ENCODE measurements at places on chromosomes 7 and 10.

- peak; percentile 91 for DNase-seq
These were observed at the start of gene IGF2BP3 for GRCh38 chr7:23470330-23471105. IGF2BP3 (minus strand) TSS chr7:23470491; CDS start chr7:23470110, 381 bp downstream.

DNA sequence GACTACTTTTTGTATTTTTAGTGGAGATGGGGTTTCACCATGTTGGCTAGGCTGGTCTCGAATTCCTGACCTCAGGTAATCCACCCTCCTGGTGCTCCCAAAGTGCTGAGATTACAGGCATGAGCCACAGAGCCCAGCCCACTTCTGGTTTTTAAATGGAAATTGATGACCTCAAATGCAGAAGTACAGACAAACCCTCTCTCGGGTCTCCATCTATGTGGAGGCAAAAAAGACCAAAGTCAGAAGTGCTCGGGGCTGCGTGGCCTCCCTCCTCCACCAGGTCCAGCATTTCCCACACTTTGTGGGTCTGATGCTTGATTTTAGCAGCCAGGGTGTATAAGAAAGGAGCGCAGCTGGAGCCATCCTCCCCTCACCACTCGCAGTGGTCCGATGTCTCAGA, 187.3 kb upstream of the AUTS2 start:
- no peak for DNase-seq

DNA sequence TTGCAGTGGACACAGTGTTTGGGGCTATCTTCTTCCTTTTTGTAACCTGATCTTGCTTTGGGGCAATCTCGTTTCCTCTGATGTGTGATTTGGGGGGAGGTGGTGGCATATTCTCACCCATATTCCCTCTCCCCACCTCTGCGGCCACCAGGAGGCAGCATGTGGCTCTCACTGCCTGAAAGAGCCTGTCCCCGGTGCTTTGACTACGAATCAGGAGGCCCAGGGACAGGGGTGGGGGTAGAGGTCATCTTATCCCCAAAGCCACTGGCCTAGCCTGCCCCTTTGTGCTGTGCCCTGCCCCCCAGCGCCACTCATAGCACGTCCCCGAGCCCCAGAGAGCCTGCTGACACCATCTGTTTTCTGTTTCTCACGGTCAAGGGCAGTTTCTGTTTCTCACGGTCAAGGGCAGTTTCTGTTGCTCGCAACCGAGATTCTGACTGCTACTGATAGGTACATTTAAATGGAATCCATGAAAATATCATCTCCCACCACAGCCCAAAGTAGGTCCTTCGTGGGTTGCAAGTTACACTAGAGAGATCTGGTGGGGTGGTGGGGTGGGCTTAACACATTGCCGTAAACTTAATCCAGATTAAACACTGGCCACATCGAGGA, 28.2 kb downstream of the PHYH start:
- DNase-seq = peak; percentile 77

DNA sequence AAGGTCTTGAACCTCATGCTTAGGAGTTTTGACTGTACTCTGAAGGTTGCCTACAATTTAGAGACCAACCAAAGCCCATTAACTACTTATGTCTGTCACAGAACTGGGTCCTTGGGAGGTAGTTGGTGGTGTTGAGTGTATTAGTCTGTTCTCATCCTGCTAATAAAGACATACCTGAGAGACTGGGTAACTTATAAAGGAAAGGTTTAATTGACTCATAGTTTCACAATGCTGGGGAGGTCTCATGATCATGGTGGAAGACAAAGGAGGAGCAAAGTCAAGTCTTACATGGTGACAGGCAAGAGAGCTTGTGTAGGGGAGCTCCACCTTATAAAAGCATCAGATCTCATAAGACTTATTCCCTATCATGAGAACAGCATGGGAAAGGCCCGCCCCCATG, 319.6 kb upstream of the ZMIZ1 start:
- no peak for DNase-seq

DNA sequence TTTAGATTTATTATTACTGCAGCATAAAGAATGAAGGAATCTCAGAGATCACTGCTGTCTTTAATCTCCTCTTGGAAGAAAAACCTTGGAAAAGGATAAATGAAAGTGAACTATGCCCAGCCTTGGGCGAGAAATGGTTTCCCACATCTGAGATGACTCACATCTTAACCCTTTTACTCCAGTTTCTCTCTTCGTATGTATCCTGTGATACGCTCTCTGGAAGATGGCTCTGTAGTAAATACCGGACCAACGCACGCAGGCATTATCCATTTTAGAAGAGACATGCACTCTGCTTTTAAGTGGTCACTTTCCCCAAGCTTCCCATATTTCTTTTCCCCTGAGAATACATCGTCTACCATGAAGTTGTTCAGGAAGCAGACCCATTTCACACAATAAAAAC, 207.3 kb upstream of the BMPER start:
- DNase-seq = no peak

DNA sequence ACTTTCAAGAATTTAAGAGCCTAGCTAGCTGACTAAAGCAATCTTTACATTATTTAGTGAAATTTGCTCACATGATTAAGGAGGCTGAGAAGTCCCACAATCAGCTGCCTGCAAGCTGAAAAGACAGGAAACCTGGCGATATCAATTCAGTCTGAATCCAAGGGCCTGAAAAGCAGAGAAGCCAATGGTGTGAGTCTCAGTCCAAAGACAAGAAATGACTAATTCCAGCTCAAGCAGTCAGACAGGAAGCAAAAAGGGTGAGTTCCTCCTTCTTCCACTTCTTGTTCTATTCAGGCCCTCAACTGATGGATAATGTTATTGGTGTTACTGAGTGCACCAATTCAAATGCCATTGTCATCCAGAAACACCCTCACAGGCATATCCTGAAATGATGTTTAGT, 1231.6 kb upstream of the CELF2 start:
- no peak for DNase-seq

DNA sequence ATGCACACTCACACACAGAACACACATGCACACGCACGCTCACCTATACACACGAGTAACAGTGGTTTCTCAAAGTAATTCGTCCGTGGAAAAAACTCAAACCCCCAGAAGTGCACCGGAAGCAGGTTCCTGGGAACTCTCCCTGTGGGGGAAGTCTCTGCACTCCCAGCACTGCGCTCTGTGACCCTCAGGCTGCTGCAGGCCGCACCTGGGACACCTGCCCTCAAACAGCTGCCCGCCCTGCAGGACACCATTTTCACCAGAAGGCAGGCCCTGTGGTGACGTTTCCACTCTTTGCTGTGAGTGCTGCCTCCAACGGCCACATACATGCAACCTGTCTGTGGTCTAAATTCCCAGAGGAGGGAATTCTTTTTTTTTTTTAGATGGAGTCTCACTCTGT, 21.3 kb downstream of the YKT6 start:
- no peak for DNase-seq

DNA sequence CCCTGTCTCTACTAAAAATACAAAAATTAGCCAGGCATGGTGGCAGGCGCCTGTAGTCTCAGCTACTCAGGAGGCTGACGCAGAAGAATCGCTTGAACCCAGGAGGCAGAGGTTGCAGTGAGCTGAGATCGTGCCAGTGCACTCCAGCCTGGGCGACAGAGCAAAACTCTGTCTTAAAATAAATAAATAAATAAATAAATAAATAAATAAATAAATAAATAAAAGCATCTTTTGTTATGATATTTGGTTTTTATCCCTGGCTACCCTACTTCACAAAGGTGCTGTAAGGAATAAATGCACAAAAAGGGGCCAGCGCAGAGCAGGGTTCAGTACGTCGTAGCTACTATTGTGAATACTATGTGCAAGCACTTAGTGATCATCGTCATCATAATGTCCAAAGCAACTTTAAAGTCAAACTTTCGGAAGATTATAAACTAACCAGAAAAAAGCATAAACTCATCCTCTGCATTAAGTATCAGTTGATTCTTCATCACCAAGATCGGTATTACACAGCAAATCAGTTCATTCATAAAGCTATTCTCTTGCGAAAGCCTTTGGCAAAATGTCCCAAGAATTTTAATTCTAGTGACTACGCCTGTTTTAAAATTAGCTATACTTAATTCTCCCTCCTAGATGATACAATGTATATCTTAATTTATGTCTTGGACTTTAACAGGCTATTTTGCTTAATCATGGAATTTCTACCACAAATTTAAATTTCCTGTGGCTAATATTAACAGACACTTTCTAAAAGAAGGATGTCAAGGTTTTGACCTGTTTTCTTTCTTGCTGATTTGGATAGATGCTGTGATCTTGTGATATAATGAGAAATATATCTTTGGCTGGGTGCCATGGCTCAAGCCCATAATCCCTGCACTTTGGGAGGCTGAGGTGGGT, 7.6 kb upstream of the NFE2L3 start:
- DNase-seq = no peak

DNA sequence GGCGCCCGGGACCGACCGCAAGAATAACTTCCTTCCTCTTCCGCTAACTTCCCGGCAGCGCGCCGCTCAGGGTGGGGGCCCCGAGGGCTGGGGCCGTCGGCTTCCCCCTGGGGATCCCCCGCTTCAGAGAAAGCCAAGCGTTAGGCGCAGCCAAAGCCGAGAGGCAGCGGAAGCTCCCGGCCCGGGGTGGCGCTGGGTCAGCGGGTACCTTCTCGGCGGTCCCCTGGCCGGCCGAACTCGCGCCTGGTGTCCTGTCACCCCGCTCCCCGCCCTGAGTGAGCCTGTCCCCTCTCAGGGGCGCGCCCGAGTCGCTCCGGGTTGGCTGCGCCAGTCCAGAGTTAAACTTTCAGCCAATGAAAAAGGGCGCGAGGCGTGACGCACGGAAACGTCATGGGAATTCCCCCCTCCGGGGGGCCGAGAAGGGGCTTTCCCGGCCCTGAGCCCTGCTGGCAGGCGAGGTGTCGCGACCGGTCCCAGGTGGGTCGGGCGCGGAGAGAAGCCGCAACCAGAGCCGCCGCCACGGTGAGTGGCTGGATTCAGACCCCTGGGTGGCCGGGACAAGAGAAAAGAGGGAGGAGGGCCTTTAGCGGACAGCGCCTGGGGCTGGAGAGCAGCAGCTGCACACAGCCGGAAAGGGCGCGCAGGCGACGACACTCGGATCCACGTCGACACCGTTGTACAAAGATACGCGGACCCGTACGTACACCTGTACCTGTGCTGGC, 1.3 kb upstream of the NFKB2 start:
- DNase-seq = peak; percentile 85

DNA sequence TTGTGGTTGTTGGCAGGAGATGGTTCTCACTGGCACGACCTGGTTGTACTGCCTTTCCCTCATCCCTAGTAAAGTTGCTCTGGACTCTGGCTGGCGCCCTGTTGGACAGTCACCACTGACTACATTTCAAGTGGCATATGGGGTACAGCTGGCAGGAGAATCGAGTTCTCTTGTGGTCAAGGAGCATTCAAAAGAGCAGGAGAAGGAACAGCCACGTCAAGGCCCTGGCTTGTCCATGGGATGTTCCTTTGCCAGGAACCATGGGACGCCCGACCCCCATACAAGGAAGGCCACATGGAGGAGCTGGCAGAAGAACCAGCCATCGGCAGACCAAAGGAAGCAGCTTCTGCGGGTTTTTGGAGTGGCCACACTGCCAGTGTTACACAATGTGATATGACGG, 87.0 kb upstream of the SLC25A13 start:
- no peak for DNase-seq

DNA sequence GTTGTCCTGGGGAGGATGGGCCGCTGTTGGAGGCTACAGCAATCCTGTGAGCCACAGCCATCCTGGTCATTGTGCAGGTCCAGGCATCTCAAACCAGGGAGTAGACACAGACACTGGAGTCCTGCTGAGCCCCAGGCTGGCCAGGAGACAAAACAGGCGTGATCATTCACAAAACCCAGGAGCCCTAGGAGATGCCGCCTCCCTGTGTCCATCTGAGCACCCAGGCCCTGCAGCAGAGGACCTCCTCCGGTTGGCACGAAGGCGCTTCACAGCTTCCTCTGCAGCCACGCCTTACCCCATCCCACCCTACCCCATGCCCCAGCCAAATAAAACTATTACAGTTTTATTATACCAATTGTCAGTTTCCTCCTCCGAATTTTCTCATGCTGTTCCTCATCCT, 183.6 kb downstream of the PLXNA4 start:
- DNase-seq = no peak

- no peak for DNase-seq
These were observed 320.5 kb downstream of the BBS9 start for GRCh38 chr7:33449847-33450246.

DNA sequence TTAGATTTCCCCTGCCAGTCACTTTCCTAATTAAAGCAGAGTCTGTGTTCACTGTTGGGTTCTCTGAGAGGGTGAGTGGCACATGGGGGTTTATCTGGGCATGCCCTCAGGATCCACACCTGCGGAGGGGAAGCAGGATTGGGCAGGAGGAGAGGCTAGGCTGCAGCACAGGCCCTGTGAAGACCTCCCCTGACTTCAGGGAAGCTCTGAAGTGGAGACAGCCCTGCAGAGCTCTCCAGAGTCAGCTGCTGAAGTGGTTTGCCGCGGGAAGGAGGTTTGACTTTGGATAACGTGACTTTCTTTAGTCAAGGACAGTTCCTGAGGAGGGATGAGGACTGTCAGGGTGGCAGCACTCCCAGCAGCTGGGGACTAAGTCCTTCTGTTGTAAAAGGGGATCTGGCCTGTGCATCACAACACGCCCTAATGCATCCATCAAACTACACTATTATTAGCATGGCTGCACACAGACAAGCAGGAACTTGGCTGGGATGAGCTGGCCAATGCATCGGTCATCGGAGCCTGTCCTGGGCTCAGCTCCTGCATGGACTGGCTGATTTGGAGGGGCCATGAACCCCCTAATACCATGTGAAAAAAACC, 50.9 kb upstream of the LEP start:
- DNase-seq = no peak

DNA sequence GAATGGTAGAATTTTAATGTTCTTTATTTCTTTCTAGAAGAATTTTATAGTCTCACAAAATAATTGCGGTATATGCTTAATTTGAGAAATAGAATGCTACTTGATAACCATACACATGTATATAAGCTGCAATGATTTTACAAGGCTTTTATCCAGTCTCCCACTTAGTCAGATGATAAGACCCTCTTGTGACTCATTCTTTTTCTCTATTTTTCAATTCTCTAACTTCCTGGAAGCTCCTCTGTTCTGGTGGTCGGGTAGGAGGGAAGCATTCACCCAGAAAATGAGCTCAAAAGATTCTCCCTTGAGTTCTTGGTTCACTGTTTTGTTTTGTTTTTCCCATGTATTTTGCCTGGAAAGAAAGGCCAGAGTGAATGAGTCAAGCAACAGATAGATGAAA, 546.6 kb downstream of the INHBA start:
- DNase-seq = no peak

DNA sequence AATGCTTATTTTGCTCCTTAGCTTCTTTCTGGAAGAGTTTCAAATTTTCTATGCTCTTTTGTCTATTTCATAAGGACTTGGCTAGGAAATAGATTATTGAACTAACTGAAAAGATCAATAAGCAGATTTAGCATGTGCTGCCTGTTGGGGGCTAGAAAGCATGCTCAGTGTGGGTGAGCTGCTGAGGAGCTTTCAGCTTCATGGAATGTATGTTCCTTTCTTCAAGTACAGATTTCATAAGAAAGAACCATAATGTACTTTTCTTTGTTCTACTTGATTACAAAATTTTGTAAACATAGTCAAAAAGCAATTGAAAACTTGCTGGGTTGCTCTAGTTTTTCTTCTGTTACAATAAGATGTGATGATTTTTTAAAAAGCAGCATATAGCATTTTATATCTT, 73.8 kb downstream of the TAF3 start:
- no peak for DNase-seq
